ENCODE measurements at places on chromosomes 4 and X.

- DNase-seq = no peak
Observed at GRCh38 chrX:143726296-143726695, 5.7 kb upstream of the SPANXN2 start.

DNA sequence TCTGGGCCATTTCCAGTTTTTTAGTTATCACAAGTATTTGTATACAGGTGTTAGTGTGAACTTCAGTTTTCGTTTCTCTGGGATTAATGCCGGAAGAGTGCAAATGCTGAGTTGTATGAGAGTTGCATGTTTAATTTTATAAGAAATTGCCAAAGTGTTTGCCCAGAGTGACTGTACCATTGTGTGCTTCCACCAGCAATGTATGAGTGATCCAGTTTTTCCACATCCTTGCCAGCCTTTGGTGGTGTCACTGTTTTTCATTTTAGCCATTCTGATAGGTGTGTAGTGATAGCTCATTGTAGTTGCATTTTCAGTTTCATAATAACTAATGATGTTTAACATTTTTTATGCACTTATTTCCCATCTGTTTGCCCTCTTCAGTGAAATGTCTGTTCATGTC, 18.4 kb downstream of the PLS3 start:
- DNase-seq = no peak

DNA sequence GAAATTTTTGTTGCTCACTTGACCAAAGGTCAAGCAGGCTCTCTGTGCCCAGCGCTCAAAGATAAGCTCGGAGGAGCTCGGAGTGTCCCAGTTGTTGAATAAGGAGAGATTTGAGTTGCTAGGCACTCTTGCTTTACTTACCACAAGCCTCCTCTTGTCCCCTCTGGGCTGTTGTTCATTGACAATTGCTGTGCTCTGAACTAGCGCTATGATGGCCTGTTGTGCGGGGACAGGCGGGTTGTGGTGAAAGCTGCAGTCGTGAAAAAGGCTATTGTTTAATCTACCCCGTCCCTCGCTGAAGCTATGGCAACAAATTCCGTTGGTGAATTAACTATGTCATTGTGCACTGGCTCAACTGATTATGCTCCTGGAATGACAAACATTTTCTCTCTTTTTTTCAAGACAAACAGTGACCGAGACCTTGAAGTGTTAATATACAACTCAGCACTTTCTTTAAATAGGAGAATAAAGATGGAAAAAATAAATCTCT, 21.0 kb upstream of the POLA1 start:
- no peak for DNase-seq

DNA sequence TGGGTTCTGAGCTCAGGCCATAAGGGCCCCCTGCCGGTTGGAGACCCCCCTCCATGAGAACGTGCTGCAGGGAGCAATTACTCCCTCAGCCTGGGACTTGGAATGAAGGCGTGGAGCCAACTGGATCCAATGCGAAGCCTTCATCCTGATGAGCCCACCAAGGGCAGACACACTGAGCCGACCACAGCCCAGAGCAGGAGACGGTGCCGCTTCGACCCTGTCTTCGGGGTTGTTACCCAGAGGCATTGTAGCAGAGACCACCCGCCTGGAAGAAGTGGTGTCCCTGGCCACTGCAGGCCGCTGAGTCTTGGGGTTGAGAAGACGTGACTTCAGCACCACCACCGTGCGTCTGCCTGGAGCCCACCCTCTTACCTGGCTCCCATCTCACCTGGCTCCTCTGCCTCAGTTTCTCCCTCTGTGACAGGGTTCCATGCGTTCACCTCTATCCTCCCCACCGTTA, 7.0 kb upstream of the NKX1-1 start:
- no peak for DNase-seq

- DNase-seq = no peak
Observed at GRCh38 chr4:55907469-55907868, 41.3 kb upstream of the CEP135 start.

DNA sequence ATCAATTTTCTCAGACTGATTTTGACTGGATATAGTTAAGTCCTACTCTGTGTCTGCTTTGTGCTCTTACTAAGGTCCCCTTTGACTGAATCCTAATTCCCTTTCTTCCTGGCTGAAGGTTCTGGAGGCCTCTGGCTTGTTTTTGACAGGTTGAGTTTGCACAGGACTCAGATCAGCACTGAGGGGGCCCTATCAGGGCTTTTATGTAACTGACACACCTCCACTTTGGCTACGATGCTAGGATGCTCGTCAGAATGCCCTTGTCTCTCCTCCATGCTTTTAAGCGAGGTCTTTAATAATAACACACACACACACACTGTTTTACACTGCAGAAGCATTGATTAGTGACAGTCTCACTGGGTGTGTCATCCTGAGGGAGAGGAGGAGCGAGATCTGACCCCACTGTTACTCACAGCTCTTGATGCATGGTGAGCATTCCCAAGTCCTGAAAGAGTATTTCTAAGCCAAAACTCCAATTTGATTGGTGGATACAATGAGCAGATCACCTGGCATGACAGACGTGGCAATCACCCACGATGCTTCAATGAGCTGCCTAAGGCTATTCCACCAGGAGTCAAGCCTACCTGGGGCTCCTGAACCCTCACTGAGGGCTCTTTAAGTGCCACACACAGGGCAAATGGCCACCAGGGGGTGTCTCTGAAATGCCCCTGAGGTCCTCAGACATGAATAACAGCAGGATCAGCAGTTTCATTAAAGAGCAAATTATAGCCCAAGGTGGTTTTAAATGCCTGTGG, 130.4 kb upstream of the CPEB2 start:
- DNase-seq = peak; percentile 6

DNA sequence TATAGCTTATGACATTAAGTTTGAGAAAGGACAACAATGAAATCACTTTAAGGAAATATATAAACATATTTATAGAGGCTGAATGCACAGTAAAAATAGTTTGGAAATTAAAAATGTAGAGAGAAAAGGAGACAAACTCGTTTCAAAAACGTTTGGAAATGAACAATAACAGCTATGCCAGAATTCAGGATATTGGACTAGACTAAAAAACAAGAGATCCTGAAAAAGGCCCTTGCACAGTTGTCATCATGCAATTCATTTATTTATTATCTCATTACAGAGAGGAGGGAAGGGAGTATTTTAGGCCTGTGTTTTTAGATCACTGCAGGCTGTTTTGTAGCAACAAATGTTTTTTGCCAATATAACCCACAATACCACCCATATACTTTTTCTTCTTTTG, 527.2 kb downstream of the ADGRL3 start:
- no peak for DNase-seq

DNA sequence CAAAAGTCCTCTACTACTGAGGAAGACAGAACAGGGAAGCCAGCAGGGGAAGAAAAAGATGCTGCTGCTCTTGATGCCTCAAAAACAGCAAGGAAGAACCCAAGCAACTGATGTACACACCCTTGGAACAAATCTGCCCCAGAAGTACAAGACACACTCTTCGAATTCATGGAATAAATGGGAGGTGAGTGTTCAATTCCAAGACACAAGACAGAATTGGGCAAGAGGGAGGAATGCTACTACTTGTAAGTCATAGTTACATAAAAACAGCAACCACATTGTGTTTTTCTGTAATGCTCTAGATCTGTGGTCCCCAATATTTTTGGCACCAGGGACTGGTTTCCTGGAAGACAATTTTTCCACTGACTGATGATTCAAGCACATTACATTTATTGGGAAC, 58.0 kb upstream of the H2AZ1 start:
- no peak for DNase-seq

- no peak for DNase-seq
Observed at GRCh38 chr4:180394312-180394711, 1848.9 kb upstream of the TENM3 start.

DNA sequence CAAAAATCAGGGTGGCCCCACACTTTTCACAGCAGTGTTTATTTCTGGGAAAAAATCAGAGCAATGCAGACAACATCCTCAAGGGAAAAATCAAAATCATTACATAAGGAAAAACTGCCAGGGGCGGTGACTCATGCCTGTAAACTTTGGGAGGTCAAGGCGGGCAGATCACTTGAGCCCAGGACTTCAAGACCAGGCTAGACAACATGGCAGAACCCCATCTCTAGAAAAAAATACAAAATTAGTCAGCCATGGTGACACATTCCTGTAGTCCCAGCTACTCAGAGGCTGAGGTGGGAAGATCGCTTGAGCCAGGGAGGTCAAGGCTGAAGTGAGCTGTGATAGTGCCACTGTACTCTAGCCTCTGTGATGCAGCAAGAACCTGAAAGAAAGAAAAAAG, 102.8 kb downstream of the NAF1 start:
- DNase-seq = no peak

DNA sequence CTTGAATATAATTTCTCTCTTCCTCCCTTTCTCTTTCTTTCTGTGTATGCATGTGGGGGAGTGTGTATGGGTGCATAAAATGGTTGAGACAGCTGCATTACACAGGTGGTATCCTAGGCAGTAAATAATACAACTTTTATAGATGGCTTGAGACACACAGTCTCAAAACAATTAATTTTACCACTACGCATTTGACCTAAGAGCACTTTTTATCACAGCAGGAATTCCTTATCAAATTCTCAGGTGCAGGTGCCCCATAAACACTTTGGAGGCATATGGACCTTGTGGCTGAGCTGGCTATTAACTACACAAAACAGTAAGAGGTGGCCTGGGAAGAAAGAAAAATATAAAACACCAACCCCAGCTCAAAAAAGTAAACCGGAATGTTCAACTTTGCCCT, 91.3 kb downstream of the RASGEF1B start:
- no peak for DNase-seq

DNA sequence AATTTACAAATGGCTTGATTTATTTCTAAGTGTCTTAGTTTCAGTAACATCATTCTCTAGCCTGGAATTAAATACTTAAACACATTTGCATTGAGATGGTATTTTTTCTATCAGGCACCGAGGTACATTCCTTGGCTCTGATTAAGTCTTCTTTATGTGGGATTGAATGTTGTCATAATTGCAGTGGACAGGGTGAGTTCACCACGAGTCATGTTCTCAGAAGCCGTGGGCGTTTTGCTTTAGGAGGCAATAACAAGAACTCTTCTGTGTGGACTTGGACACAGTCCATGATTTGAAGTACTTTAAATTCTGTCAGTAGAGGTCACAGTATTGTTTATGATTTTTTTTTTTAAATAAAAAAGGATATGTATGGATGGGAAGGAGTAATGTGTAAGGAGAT, 57.1 kb upstream of the EFHC2 start:
- no peak for DNase-seq

DNA sequence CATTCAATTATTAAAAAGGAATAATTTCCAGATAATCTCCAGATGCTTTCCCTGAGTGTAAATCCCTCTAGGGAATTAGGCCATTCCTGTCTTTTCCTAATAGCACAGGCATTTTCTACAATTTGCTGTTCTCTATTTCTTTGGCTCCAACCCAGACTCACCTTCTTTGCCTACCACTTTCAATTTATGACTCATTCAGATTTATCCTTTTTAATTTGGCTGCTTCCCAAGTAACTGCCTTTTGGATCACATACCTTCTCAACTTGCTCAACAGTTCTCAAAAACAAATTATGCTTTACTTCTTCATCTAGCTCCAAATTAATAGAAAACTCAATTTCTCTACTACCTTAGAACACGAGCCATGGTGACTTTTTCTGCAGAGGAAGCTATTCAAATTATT, 1166.3 kb upstream of the PCDH7 start:
- no peak for DNase-seq

GRCh38 chr4:165548702-165549101, 169.9 kb downstream of the CPE start:
- DNase-seq = no peak

DNA sequence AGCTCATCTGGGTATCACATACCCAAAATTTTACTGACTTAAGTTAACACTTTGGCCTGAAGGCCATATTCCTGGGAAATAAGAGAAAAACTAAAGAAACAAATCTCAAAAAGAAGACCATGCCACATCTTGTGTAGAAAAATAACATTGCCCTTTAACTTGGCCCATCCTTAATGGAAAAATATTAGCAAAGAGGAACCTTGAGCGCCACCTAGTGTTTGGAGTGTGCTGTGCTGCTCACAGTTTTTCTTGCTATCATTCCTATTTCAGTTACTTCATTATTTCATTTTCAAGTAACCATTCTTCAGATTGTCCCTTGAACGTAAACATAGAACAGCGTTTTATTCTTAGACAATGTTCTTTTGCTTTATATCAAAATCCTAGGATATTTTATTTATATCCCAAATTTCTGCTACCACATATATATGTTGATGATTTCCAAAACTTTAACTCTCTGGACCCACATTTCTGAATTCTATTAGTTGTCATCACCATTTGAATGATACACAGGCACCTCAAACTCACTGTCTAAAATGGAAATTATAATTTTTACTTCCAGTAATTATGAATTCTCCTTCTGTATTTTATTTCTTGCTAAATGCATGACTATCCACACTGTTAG, 999.0 kb upstream of the ADGRL3 start:
- DNase-seq = peak; percentile 43

DNA sequence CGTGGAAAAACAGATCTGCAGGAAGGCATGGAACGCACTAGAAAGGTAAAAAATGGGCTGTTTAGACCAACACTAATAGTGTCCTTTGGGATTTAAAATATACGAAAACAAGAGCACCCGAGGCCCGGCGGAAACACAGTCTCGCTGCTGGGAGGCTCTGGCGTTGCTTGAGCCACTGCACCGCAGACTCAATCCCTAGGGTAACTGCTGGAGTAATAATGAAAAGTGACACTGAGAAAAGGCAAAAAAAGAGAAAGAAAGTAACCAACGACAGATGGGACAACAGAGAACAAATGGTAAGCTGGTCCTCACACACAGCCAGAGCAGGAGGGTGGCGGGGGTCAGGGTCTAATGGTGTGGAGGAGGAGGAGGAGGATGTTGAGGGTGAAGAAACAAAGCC, 15.4 kb downstream of the IRAK1 start:
- DNase-seq = no peak

GRCh38 chrX:122047261-122047660, 999.9 kb downstream of the GLUD2 start:
- no peak for DNase-seq

GRCh38 chr4:145132511-145133098, 34.5 kb downstream of the ABCE1 start:
- DNase-seq = no peak

- no peak for DNase-seq
Observed at GRCh38 chrX:19046343-19047215, 62.7 kb upstream of the PHKA2 start.

GRCh38 chrX:38652934-38653442, 91.6 kb downstream of the TSPAN7 start:
- DNase-seq = peak; percentile 91

- no peak for DNase-seq
Observed at GRCh38 chrX:70089604-70090297, 27.5 kb downstream of the OTUD6A start.

- no peak for DNase-seq
Observed at GRCh38 chr4:37219242-37219641, 25.3 kb upstream of the NWD2 start.

- no peak for DNase-seq
Observed at GRCh38 chr4:161356351-161356750, 807.4 kb downstream of the FSTL5 start.
